ENCODE measurements at places on chromosomes 1 and 21. TPM values are rescaled to one million over a fixed set of nuclear protein-coding genes. Genes with fewer than 3 reads are reported as not detected.

GRCh38 chr1:6373961-6374720, 19.4 kb downstream of the ACOT7 start:
- DNase-seq, result no peak

DNA sequence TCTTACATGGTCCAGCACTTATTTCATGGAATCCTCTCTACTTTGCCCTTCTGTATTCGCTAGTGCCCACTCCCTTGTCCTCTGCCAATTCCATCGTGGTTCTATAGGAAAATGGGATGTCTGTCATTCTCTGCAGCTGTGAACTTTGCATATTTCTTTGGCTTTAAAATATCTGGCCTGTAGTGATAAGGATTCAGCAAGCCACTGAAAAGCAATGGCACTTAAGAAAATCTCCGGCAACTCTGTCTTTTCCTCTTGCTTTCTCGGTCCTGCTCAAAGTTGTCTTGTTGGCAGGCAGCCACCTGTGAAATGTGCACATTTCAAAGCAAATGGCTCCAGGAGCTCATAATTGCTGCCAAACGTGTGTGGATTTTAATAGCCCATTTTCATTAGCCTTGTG, 91.8 kb downstream of the CHD1L start:
- DNase-seq, result no peak

- no peak for DNase-seq
Observed at GRCh38 chr1:40780678-40781607, 2.6 kb upstream of the KCNQ4 start.

DNA sequence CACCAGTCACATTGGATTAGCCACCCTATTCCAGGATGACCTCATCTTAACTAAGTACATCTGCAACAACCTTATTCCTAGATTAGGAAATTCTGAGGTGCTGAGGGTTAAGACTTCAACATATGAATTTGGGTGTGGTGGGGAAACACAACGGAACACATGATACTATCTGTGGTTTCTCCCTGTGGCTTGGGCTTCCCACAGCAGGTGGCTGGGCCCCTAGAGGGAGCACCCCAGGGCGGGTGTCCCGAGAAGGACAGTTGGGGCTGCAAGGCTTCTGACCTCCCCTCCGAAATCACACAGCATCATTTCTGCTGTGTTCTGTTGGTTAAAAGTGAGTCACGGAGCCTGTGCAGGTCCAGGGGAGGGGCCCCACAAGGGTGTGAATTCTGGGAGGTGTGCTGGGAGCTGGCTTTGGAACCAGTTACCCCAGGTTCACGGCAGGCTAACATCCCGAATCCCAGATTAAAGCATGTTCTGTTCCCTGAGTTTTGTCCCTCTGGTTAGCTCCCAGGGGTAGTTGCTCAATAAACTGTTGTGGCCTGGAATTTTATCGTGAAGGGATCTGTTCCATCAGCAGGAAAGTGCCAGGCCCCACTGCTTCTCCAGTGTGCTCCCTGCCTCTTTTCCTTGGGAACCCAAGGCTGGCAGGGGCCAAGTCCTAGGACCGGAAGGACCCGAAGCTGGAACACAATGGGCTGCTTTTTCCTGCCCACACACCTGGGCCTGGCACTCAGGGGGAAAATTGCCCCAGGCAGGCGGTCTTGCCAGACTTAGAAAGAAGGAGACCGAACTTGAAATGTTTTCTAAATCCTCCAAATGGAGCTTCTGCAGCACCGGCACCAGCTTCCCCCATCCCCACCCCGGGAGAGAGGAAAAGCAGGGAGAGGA, 154.0 kb upstream of the WNT4 start:
- DNase-seq, result no peak

DNA sequence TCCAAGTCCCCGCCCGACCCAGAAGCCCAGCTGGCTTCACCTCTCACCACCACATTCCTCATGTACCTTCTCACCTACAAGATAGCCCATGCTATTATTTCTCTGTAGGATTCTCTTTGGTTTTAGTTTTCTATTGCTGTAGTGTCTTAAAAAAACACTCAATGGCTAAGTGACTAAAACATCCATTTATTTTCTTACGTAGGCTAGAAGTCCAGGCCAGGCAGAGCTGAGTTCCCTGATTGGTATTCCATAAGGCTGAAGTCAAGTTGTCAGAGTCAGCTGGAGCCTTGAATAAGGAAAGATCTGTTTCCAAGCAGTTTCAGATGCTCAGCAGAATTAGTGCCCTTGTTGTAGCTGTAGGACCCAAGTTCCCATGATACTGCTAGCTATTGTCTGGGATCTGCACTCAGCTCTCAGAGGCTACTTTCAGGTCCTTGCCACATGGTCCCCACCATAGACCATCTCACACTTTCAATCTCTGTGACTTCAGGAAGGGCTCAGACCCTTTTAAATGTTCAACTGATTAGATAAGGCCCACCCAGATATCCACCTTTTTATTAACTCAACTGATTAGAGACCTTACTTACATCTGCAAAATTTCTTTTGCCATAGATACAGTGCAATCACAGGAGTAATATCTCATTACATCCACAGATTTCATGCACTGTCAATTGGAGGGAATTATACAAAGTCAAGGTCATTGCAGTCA, 371.0 kb downstream of the TGFB2 start:
- DNase-seq, result no peak

- DNase-seq, result no peak
Observed at GRCh38 chr1:247529771-247530355, 6.4 kb downstream of the OR2C3 start.

- DNase-seq, result peak; percentile 2
Observed at GRCh38 chr1:245263529-245264095, 108.8 kb downstream of the KIF26B start.

DNA sequence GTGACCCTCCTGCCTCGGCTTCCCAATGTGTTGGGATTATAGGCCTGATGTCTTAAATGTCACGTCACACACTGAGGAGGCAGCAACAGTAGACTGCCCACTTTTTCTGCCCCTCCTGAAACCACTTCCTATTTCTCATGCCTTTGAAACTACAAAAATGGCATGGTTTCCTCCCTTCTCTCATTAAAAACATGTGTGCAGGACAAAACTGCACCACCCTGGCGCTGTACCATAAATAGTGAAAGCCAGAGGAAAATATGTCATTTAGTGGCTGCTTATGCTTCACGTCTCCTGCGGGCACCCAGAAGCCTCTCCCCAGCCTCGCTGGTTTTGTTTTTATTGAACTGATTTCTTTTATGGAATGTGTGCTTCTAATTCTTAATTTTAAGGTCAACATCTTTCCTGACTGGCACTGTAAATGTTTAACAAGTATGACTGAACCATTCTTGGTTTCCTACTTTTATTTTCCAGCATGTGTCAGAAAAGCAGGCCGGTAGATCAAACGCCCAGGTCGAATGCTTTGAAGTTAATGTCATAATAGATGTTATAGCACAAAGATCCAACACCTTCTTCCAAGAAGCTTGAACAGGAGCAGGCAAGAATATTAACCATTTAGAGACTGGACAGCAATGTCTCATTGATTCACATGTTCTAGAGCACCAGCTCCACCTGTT, 59.6 kb upstream of the C1orf87 start:
- no peak for DNase-seq

DNA sequence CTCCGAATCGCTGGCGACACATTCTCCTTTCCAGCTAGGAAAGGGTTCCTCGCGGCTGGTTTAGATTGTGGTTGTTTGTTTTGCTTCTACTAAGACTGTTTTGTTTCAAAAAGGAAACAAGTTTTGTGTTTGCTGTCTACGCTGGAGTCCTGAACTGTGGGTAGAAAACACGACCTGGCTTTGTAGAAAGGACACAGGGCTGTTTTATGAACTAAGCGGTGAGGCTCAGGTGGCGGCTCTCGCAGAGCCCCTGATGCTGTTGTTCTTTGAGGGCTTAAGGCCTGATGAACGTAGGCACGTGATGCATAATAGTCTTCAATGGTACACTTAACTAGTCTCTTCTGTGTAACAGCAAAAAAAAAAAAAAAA, 27.0 kb upstream of the FHAD1 start:
- DNase-seq, result no peak

GRCh38 chr21:36141513-36141925, 6.6 kb downstream of the CBR3 start:
- no peak for DNase-seq

- DNase-seq, result no peak
Observed at GRCh38 chr1:109163551-109163950, 49.6 kb downstream of the ELAPOR1 start.

- no peak for DNase-seq
Observed at GRCh38 chr1:50272912-50273311, 150.3 kb downstream of the DMRTA2 start.

DNA sequence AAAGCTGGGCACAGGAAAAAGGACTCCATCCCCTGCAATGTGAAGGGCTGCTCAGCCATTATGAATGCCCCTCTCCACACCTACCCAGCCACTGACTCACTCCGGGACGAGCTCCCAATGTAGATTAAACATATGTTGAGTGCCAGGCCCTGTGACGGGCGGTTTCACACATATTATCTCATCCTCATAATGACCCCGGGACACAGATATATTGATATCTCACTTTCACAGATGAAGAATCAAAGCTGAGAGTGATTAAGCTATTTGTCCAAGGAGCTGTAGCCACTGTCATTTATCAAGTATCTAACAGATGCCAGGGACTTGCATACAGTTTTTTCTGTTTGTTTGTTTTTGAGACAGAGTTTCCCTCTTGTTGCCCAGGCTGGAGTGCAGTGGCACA, 35.0 kb upstream of the SLC30A1 start:
- DNase-seq, result no peak

DNA sequence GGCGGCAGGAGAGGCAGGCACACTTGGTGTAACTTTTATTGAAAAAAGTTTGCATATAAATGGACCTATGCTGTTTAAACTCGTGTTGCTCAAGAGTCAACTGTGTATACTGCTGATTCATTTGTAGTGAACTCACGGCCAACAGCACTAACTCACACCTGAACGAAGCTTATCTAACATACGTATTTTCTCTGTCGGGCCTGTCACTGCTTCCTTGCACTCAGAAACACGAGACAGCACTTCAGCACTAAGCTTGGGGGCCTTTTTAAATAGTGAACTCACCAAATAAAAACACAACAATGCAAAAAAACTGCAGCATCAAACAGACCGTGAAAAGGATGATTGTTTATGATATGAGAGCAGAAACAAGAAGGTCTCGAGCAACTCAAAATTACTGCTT, 58.9 kb upstream of the NEK2 start:
- no peak for DNase-seq

DNA sequence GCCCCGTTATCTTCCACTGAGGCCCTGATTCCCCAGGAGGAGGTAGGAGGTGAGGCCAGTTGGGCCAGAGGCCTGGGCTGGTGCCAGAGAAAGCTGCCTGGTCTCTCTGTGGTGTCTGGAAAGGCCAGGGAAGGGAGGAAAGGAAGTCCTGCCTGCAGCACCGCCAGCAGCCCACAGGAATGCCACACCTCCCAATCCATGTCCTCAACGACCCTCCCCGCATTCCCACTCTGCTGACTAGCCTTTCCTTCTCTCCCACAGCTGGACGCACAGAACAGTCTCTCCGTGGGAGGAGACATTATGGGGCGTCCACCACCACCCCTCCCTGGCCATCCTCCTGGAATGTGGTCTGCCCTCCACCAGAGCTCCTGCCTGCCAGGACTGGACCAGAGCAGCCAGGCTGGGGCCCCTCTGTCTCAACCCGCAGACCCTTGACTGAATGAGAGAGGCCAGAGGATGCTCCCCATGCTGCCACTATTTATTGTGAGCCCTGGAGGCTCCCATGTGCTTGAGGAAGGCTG, 18.0 kb downstream of the CSF1 start:
- DNase-seq, result no peak

GRCh38 chr1:155932081-155932480, 2.1 kb downstream of the KHDC4 start:
- no peak for DNase-seq

DNA sequence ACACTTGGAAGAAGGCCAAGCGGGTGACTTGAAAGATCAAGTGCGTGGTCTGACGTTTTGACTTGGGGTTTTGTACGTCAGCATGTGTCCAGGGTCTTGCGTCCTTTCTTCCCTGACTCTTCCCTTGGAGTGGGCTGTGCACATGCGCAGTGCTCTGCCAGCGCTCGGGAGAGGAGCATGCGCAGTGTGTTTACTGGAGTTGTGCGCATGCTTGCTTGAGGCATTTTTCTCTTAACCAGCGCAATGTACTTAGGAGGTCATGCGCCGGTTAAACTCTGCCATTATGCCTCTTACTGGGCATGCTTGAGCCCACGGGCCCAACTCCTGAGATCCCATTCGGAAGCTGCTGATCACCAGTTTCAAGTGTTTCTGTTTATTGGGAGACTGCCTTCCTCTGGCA, 242.5 kb upstream of the AJAP1 start:
- DNase-seq, result no peak

DNA sequence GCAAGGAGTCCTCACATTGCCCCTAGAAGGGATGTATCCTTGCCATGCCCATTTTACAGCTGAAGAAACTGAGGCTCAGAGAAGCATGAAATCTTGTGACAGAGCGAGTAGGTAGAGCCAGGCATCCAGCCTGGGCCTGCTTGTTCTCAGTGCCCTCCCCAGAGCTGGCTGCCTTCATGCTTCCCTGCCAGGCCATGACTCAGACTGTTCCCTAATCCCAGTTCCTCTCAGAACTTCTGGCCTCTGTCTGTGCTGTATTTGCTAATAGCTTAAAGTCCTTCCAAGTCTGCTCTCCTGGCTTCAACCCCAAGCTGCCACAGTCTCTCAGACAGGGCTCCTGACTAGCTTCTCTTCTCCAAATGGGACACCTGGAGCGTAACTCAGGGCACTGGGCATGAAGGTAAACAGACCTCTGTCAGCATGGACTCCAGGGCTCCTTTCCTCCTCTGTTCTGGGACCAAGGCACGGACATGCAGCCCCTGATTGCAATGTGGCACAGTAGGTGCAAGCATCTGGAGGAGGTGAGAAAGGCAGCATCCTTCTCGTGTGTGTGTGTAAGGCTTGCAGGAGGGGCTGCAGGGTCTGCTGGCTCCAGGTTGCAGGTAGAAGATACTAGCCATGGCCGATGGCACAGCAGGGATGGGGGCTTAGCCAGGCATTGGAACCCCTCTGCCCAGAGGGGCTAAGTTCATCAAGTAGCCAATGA, 122.7 kb downstream of the HMGB4 start:
- DNase-seq, result no peak

- no peak for DNase-seq
Observed at GRCh38 chr1:209256766-209257350, 326.7 kb upstream of the CAMK1G start.

- no peak for DNase-seq
Observed at GRCh38 chr1:55412060-55412459, 196.9 kb upstream of the USP24 start.

- DNase-seq, result no peak
Observed at GRCh38 chr1:57163325-57163724, 197.5 kb upstream of the C8B start.

DNA sequence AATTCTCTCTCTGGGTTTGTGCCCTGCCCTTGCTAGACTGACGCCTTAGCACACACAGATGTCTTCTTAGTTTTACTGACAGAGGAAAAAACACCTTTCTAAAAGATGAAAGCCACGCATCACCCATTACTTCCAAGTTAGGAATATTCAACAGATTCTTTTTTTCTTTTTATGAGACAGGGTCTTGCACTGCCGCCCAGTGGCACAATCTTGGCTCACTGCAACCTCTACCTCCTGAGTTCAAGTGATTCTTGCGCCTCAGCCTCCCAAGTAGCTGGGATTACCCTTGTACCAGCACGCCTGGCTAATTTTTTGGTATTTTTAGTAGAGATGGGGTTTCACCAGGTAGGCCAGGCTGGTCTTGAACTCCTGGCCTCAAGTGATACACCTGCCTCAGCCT, 169.2 kb downstream of the APP start:
- no peak for DNase-seq

Gene AP4B1
- polyA plus RNA-seq, result 28.7 TPM

Gene PROK1
- not detected for polyA plus RNA-seq

Gene CSMD2
- polyA plus RNA-seq, result 0.65 TPM

Gene KCNJ9
- polyA plus RNA-seq, result 0.10 TPM

Gene LYPD8
- not detected for polyA plus RNA-seq

Gene HSD3B2
- not detected for polyA plus RNA-seq

Gene CEP85
- 23.6 TPM for polyA plus RNA-seq

Data from forelimb muscle (tissue), 1 donor.